ENCODE measurements at places on chromosomes 13 and 19.

DNA sequence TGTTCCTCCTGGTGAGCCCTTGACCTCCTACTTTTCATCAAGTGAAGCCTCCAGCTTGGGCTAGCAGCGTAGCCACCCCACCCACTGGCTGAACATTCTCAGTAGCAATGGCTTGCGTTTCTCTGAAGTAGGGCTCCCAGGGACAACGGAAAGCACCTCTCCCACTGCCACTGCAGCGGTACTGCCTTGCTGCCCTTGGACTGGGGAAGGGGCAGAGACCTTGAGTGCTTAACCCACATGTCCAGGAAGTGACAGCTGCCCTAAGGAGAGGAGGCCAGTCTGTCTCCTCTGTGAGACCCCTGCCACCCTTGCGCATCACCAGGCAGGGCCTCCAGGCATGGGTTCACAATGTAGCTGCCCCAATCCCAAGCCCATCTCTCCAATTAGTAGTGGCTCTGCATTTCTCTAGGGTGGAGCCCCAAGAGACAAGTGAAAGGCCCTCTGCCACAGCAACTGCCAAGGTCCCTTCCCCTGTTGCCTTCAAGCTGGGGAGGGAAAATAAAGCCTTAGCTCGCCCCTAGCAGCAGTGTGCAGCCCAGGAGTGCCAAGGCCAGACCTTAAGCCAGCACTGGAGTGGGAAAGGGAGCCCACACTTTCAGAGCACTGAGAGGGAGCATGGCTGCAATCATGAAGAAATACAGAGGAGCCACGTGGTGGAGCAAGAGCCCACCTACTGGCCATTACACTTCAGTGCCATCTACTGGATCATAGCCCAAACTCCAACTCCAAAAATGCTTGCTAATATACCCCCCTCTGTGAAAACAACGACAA, 175.9 kb upstream of the TRPC4 start:
- DNase-seq = no peak

DNA sequence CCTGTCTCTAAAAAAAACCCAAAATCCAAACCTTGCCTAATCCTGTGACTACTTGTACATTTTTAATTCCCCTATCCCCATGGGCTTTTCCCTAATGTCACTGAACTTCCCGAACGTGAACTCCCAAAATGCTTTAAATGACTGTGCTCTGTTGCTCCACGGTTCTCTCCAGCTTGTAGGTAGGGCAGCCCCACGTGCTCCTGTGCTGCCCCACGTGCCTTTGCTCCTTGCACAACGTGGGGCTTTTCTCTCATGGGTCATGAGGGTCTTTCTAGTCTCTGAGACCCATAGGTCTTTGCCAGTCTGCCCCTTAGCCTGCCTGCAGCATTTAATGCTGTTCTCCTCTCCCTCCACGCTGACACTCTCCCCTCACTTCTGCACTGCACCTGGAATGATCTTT, 122.0 kb downstream of the SHISA2 start:
- no peak for DNase-seq

DNA sequence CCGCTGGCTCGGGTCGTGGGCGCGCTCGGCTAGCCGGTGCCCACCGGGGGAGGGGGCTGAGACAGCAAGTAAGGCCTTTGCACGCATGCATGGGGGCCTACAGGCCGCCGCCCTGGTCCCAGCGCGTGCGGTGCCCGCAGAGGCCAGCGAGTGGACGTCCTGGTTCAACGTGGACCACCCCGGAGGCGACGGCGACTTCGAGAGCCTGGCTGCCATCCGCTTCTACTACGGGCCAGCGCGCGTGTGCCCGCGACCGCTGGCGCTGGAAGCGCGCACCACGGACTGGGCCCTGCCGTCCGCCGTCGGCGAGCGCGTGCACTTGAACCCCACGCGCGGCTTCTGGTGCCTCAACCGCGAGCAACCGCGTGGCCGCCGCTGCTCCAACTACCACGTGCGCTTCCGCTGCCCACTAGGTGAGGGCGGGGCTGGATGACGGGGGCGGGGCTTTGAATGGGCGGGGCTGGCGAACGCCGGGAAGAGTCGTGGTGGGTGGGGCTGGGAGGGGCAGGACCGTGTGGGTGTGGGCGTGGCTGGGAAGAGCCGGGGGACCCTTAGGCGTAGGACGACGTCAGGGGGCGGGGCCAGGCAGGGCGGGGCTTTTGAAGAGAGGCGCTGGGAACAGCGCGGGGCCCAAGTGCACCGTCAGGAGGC, 2.1 kb downstream of the CILP2 start:
- DNase-seq = peak; percentile 63

DNA sequence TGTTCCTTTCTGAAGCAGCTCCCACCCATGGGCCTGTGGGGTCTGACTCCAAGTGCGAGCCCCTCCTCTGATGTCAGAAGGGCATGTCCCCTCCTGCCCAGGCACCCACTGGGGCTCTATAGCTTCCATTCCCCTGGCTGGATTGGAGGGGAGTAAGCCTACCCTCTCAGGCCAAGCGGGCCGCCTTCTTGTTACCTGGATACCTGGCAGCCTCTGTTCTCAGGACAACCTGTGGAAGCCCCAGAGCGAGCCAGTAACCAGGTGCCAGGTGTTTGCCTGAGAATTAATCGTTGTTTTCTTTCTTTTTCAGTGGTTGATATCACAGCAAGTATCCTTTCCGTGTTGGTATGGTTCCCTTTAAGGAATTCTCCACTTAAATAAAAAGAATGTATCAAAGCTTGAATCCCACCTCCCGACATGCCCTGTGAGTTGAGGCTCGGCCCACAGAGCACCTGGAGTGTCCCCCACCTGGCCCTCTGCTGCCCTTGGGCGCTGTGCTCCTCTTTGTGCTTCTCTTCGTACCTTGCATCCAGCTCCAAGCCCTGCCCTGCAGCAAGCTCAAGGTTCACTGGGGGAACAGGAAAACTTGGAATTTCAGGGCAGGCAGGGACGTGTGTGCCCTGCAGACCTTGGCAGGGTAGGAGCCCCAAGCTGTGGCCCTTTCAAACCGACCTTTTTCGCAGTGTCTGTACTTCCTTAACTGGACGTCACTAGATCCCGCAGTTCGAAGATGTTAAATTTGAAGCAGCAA, 15.0 kb downstream of the MAU2 start:
- no peak for DNase-seq

- no peak for DNase-seq
These were observed 121.4 kb downstream of the MIPEP start for GRCh38 chr13:23767838-23768237.

DNA sequence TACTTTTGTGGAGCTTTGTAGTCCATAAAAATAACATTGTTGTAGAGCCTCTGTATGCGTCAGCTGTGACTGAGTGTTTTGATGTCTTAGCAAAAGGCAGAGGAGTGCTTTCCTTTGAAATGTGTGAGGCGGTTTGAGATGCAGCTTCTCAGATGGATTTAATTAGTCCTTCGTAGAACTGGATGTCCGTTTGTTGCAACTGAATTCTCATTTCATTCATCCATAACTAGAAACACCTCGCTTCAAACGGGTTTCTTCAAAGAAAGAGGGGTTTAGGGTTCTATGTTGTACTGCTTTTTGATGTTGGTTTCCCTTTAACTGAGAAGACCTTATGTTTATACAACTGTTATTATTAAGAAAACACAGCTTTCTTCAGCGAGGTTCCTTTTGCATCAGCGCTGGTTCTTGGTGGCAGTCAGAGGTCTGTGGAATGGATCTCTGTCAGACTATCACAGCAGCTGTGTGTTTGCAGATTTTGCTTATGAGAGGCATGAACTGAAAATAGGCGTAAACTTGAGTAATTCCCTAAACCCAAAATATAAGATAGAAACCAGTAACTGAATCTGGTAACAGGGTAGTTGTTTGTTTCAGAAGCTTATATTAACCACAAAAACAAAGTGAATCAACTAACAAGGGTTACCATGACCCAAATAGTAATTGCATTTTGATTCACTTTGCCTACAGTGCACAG, 194.4 kb downstream of the GGACT start:
- DNase-seq = no peak

GRCh38 chr13:91702411-91702810, 304.0 kb downstream of the GPC5 start:
- DNase-seq = no peak

- no peak for DNase-seq
These were observed 40.5 kb upstream of the KLF5 start for GRCh38 chr13:73018336-73018735.

- no peak for DNase-seq
These were observed 78.6 kb upstream of the DOCK9 start for GRCh38 chr13:99056381-99057014.

DNA sequence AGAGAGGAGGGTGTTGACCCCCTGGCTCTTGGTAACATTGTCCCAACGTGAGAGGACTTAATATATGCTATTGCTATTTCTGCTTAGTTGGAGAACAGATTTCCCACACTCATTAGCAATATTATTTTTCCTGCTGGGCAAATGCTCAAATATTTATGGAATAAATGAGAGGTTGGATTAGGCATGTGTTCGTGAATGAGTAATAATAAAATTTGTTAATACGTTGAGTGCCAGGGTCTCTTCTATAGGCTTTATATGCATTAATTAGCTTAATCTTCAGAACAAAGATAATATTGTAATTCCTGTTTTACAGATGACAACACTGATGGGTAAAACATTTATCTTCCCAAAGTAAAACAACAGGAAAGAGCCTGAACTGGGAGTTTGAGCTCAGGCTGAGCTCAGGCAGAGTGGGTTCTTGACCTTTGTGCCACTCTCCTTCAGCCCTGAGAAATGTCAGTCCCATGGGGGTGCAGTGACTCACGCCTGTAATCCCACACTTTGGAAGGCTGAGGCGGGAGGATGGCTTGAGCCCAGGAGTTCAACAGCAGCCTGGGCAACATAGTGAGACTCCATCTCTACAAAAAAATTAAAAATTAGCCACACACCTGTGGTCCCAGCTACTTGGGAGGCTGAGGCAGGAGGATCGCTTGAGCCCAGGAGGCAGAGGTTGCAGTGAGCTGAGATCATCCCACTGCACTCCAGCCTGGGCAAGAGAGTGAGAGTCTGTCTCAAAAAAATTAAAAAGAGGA, 1.2 kb downstream of the ZNF233 start:
- DNase-seq = no peak

GRCh38 chr19:16623576-16623975, 4.4 kb downstream of the MED26 start:
- no peak for DNase-seq

- no peak for DNase-seq
These were observed 15.0 kb upstream of the TMPRSS9 start for GRCh38 chr19:2345076-2345475.

DNA sequence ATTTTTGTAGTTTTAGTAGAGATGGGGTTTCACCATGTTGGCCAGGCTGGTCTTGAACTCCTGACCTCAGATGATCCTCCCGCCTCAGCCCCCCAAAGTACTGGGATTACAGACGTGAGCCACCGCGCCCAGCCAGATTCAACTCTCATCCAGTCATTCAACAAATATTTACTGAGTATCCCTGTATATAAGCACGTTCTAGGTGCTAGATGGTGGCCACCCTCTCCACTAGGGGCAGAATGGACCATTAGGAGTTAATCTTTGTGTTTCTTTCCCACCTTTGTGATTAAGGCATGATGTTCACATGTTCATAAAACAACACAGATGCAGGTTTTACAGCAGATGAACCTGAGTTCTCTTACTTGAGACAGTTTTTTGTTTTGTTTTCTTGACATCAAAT, 7.3 kb downstream of the SHKBP1 start:
- no peak for DNase-seq

GRCh38 chr19:38838986-38839761, 7.6 kb upstream of the ECH1 start:
- no peak for DNase-seq

DNA sequence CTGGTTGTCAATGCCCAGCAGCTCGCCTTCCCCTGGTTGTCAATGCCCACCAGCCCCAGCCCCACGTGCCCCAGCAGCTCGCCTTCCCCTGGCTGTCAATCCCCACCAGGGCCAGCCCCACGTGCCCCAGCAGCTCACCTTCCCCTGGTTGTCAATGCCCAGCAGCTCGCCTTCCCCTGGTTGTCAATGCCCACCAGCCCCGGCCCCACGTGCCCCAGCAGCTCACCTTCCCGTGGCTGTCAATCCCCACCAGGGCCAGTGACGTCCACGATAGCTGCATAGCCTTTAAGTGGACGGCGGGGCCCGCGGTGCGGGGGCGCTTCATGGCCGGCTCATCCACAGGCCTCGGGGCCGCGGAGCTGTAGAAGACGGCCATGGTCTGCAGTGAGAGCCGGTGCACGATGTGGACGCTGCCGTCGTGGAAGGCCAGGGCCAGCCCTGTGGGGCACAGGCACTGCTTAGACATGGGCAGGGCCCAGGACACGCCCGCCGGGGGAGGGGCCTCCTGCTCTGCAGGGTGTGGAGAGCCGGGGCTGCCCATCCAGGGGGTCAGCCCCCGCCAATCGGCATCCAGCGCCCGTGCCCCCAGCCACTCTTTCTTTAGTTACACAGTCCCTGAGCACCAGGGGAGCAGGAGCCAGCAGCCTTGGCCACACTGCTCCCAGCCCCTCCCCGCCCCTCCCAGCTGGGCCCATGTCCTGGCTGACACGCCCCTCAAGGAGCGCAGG, 13.1 kb downstream of the MED16 start:
- no peak for DNase-seq

DNA sequence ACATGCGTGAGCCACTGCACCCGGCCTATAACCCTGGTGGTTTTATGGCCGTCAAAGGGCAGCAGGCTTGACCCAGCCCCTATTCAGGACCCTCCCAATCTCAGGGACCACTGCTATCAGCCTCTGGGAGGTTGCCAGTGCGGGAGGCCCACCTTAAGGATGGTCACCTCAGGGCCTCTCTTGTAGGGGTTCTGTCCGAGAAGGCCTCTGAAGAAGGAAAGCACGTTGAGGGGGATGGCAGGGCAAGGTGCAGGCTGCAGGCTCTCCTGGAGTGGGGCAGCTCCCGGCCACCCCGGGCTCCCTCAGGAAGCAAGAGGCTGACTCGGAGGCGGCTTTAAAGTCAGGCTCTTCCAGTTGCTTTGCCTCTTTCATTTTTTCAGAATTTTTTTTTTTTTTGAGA, 6.0 kb upstream of the GRTP1 start:
- DNase-seq = no peak

DNA sequence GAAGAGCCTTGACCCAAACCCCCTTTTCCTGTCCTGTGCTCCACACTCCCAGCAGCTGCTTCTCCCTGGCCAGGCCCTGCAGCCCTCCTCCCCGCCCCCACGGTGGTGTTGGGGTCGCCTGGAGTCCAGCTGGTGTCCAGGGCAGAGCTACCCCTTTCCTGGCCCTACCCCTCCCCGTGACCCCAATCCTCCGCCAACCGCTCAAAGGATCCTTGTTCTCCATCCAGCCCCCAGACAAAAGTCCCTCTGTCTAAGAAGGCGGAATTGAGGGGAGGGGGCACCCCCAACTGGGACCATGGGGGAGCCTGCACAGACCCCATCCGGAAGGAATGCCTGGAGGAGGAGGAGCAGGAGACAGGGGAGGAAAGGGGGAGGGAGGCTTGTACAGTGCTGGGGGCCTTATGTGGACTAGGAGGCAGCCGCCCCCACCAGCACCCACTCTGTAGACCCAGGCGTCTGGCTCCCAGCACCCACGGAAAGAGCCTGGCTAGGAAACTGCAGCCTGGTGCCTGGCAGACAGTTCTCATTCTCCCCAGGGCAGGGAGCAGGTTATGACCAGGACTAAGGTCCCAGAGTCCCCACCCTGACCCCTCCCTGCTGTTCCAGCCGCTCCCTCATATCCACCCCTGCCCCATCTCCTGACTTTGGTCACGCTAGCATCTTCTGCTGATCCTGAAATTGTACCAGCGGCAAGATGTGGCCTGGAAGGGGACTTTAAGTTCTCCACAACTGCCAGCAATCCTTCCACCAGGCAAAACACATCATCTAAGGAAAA, at the start of gene FXYD3:
TSS of gene FXYD3 (plus strand) at position 647 of the 775 bp plus-strand sequence. CDS start 3,554 bp downstream, outside the sequence.
- no peak for DNase-seq

- DNase-seq = no peak
These were observed 12.9 kb upstream of the LENG8 start for GRCh38 chr19:54436031-54436523.
